ENCODE measurements at places on chromosomes 6 and 20.

GRCh38 chr6:165231581-165232561 is 77.5 kb downstream of the C6orf118 start:
- no peak for DNase-seq

DNA sequence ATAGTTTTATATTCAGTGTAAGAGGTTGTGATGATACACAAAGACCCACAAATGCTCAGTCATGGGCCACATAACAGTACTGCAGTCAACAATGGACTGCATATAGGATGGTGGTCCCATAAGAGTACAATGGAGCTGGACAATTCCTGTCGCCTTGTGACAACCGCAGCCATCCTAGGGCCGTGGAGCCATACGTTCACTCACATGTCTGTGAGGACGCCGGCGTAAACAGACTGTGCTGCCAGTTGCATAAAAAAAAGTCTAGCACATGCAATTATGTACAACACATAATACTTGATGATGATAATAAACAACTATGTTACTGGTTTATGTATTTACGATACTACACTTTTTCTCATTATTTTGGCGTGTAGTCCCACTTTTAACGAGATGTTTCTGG is 30.9 kb downstream of the BFSP1 start:
- no peak for DNase-seq

GRCh38 chr6:76876922-76877553 is 586.3 kb downstream of the HTR1B start:
- no peak for DNase-seq

GRCh38 chr20:43140726-43141125 is 49.0 kb downstream of the PTPRT start:
- no peak for DNase-seq

- no peak for DNase-seq
Measured at GRCh38 chr6:142167071-142167470, 20.0 kb downstream of the VTA1 start.

GRCh38 chr6:138086573-138087196 is 20.5 kb downstream of the PERP start:
- no peak for DNase-seq

All from activated effector memory CD4-positive, alpha-beta T cell treated with Interleukin-2 at 50 U/mL for 16 hours (primary cell).